ENCODE measurements at places on chromosomes 3 and 15.
A peak's percentile ranks its signal among the peaks of the same experiment; 100 is the strongest.

DNA sequence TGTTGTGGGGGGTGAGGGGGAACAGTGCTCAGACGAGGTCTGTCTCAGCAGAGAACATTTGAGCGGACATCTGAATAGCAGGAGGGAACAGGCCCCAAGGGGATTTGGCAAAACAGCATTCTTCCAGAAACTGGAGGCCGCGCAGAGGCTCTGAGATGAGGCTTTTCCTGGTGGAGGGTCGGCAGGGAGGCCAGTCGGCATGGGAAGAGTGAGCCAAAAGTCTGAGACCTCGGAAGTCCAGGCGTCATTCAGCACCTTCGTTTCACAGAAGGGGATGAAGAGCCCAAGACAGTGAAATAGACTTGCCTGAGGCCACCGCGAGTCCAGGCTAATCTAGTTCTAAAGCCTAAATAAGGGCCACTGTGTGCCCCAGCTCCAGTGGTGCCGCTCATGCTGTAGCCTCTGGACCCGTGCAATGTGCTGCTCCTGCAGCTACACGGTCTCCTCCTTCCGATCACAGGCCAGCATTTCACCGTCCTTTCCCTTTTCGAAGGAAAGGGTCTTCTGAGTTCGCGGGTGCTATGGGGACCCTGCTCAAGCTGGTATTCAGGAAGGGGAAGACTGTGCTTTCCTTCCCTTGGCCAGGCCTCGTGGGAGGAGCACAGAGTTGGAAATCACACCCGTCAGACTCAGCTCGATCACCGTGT lies 24.4 kb downstream of the LSM3 start:
- DNase-seq = no peak

DNA sequence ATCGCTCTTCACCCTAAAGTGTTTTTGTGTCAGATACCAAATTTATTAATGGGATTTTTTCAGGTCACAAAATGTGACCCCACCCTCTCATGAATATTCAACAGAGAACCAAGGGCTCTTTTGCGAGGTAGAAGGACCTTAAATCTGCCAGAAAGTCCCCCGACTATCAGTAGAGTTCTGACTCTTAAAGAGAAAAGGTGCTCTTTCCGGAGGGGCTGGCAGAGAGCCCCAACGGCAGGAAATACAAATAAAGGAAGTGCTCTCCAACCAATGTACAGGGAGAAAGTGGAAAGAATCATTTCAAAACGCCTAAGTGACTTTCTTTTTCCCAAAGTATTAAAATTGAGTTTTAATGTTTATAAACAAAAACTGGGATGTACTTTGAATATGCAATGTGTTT lies 517.2 kb downstream of the FOXP1 start:
- peak; percentile 71 for DNase-seq

DNA sequence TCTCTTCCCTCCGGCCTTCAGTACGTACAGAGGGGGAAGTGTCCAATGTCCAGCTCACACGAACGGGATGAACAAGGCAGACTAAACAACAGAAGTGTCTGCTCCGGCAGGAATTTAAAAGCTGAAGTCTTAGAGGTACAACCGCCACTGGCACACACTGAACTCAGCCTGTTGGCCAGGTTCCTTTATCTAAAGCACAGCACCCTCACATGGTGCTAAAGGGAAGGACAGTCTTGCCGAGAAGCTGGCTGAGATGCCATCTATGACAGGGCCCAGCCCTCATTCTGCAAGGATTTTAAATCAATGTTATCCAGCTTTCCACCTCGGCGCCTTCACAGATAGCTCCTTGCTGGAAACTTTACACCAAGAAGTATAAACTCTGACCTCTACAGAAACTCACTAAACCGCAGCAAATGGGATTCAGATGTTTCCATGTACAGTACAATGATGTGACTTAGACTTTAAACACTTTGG lies 2.8 kb downstream of the ADAMTS17 start:
- peak; percentile 55 for DNase-seq

DNA sequence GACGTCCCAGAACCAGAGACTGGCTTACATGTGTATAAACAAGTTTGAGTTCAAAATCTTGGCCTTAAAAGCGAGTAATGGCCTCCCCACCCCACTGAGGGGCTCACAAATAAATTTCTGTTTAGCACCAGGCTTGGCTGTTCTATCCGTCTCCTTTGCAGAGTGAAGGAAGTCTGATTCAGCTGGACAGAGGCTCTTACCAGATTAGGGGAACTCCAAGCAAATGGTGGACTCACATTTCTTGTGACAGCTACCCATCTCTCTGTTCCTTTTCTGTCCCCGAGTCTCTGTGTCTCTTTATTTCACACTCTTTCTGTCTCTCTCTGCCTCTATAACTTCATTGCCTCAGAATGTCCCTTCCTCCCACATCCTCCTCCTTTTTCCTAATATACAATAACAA lies 62.7 kb downstream of the DGKG start:
- no peak for DNase-seq

DNA sequence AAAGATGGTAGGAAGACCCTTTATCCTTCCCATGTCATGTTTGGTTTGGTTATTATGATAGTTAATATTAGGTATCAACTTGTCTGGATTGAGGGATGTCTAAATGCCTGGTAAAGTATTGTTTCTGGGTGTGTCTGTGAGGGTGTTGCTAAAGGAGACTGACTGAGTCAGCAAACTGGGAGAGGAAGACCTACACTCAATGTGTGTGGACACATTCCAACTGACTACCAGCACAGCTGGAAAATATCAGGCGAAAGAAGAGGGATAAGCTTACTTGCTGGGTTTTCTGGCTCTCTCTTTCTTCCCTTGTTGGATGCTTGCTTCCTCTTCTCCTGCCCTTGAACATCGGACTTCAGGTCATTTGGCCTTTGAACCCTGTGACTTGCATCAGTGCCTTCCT lies 1227.6 kb upstream of the EPHA6 start:
- no peak for DNase-seq

- DNase-seq = no peak
Observed at GRCh38 chr3:45917146-45917898, 25.9 kb upstream of the CXCR6 start.

GRCh38 chr3:55487381-55488241 lies 505 bp upstream of the WNT5A start:
- DNase-seq = peak; percentile 38

GRCh38 chr3:50245831-50246516 lies 10.0 kb downstream of the GNAI2 start:
- peak; percentile 90 for DNase-seq

DNA sequence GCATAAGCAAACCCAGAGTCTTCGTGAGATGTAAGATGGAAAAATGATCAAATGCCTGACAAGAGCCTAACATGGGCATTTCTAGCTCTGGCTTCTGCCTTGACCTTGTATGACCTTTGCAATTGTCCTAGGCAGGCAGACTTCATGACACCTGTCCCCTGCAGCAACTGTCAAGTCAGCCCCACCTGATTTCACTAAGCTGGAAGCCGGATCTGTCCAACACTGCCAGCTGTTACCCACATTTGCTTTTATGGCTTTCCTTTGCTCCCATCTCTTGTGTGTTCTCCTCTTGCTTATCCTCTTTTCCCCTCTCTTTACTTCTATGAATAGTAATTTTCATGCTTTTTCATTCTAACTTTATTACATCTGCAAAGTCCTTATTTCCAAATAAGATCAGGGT lies 48.5 kb upstream of the TNIK start:
- DNase-seq = no peak

- no peak for DNase-seq
Observed at GRCh38 chr3:135097276-135097946, 302.4 kb downstream of the EPHB1 start.

DNA sequence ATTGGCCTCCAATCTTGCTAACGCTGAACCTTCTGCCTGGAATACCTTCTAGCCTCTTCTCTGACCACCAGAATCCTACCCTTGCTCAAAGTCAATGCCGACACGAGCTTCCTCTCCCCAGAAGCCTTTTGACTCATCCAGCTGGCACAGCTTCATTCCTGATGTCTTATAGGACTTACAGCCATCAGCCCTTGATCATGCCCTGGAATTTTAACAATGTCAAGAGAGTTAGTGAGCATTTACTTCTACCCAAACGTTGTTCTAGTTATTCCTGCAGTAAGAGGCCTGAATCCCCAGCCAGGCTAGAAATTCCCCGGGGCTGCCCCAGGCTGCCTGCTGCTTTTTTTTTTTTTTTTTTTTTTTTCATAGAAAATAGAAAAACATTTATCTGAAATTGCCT lies 3.9 kb downstream of the CYP1A2 start:
- DNase-seq = no peak

- no peak for DNase-seq
Observed at GRCh38 chr15:91896341-91897055, 43.0 kb downstream of the SLCO3A1 start.

DNA sequence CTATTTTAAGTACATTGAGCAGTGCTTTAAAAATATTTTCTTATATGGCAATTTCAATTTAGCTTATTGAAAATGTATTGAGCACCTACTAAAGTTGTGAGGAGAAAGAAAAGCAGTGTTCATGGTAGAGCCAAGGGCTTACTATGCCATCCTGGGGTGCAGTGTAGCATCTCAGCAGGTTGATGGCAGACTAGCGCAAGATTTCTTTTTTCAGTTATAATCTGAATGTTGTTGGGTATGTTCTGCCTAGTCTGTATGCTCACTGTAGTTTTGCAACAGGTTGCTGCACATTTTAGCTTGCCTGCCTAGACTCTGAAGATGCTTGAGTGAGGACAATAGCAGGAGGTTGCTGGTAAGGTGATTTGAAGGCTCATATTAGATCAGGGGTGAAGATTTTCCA lies 103.1 kb upstream of the UNC13C start:
- no peak for DNase-seq

- no peak for DNase-seq
Observed at GRCh38 chr3:140505876-140506275, 172.0 kb upstream of the TRIM42 start.

DNA sequence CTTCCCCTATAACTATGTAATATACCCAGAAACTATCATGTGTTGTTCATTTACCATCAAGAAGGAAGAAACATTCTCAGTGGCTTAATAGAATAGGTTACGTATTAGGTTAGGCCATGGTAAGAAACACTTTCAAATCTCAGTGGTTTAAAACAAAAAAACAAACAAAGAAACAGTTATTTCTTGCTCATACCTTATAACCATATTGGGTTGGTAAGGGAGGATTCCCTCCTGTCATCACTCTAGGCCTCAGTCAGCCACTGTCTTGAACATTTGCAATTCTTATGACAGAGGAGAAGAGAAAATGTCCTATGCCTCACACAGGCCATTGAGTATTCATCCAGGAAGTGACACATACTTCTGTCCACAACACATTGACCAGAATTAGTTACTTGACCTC lies 727.7 kb upstream of the NECTIN3 start:
- no peak for DNase-seq

- no peak for DNase-seq
Observed at GRCh38 chr3:38536671-38537070, 40.5 kb downstream of the EXOG start.

GRCh38 chr15:100922192-100923040 lies 3.3 kb downstream of the LRRK1 start:
- peak; percentile 68 for DNase-seq

DNA sequence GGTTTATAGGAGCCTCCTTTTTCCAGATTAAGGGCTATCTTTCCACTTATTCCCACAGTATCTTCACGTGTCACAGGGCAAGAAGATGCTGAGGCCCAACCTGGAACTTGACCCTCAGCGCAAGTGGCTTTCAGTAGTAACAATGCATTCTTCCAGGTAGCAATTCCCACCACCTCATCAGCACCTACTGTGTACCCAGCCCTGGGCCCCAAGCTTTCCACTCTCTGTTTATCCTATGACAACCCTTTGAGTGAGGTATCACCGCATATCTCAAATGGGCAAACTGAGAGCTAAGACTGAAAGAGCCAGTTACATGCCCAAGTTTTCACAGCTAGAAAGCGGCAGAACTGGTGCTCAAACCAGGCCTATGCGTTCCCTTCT lies 88.2 kb downstream of the CPN2 start:
- no peak for DNase-seq

GRCh38 chr3:194029846-194030245 lies 106.1 kb upstream of the HES1 start:
- DNase-seq = no peak

DNA sequence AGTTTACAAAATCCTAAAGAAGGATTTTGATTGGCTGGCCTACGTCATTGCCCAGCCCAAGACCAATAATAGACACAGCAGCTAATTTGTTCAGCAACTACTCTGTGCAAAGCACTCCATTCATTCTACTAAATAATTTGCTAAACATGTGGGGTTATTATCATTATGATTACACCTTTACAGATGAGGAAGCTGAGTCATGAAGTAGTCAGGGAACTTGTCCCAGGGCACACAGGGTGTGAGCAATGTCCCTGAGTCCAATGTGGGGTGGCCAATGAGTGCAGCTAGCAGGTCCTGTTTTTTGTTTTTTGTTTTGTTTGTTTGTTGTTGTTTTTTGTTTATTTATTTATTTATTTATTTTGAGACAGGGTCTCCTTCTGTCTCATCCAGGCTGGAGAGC lies 183.6 kb downstream of the ABHD5 start:
- no peak for DNase-seq

DNA sequence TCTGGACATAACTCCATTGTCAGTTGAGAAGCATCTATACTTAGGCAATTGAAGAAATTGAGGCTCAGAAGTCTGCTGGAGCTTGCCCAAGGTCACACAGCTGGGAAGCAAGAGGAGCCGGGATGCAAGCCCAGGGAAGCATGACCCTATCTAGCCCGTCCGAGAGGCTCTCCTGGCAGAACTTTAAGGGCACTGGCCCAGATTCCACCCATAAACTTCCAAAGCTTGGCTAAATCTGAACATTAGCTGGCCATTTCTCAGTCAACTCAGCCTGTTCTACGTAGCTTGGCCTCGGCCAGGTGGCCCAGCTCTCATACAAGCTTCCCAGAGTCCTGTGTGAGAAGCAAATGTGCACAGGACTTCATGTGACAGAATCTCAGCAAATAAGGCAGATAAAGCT lies 75.8 kb downstream of the LRIG1 start:
- DNase-seq = no peak

DNA sequence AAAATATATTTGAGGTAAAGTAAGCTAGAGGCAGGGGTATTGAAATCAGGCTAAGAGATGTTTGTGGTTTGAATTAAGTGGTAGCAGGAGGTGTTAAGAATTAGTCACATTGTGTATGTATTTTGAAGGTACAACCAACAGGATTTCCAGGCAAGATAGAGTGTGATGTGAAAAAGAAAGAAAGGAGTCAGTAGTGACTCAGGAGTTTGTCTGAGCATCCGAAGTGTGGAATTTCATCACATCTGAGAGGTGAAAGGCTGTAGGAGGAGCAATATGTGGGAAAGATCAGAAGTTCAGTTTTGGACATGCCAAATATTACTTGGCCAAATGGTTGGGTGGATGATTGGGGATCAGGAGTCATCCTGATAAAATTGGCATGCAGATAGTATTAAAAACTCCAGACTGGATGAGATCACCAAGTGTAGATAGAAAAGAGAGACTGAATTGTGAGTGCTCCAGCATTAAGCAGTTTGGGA lies 32.1 kb upstream of the EBLN2 start:
- DNase-seq = peak; percentile 14

GRCh38 chr3:71657831-71658530 lies 67.2 kb downstream of the EIF4E3 start:
- DNase-seq = no peak

DNA sequence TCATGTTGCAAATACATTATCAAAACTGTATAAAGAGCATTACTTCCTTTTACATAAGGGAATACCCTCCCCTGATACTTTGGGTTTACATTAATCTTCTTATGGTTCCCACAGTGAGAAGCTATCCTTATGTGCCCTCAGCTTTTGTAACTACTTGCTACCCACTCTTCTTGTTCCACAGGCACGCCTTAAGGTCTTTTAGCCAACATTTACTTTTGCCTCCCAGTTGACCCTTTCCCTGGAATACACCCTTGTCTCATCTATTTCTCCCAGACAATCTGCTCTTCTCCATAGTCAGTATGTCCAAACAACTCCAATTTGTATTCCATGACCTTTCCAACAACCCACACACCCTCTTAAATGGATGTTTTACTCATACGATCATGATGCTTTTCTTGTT lies 116.8 kb upstream of the COL8A1 start:
- no peak for DNase-seq

All from common myeloid progenitor, CD34-positive (primary cell).